Calu3 (cell line): ENCODE measurements at places on chromosomes 5 and 9.
A peak's percentile ranks its signal among the peaks of the same experiment; 100 is the strongest.

DNA sequence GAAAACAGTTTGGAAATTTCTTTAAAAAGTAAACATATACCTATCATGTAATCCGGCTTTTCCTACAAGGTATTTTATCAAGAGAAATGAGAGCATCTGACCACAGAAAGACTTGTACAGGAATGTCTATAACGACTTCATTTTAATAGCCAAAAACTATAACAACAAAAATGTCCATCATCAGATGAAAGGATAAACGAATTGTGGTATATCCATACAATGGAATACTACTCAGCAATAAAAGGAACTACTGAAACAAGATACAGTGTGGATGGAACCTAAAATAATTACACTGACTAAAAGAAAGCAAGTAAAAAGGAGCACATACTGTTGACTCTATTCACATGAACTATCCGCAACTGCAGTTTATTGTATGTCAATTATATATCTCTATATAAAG, 1.4 kb upstream of the FTMT start:
- DNase-seq: no peak

GRCh38 chr5:139212486-139212885, 14.3 kb upstream of the SIL1 start:
- DNase-seq: no peak

DNA sequence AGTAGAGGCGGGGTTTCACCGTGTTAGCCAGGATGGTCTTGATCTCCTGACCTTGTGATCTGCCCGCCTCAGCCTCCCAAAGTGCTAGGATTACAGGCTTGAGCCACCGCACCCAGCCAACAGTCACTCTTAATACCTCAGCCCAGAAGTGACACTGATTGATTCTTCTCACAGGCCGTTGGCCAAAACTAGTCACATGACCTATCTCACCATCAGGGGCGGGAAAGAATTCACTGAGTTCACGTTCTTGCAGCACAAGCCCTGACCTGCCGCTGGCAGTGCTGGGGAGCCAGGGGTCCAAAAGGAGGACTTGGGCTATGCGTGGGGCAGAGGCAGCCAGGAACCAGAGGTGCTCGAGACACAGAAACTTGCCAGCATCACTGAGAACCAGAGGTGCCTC, 55.0 kb upstream of the CPLX2 start:
- DNase-seq: no peak

DNA sequence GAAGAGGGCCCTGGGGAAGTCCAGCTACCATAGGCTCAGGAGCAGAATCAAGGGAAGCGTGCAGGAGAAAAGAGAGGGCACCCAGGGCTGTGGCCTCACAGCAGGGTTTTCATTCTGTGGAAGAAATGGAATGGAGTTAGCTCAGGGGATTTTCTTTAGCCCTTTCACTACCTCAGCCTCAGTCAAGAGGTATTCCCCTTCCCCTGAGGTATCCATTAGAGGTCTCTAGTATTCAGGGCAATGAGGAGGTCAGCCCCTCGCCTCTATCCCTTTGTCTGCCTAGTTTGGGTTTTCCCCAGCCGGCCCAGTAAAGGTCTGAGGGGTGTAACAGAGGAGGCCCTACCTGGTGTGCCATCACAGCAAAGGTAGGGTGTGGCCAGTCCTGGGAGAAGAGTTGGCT, 21.5 kb downstream of the GFRA3 start:
- no peak for DNase-seq

DNA sequence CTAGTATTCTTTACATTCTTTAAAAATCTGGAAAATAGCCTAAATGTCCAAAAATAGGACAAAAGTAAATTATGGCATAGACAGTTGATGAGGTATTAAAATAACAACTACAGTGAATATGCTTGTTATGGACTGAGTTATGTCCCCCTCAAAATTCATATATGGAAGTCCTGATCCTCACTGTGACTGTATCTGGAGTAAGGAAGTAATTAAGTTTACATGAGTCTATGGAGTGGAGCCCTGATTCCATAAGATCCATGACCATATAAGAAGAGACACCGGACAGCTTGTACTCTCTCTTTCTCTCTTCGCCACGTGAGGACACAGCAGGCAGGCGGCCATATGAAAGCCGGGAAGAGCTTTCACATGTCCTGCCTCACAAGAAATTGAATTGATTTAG, 28.6 kb upstream of the C5orf58 start:
- DNase-seq: no peak

DNA sequence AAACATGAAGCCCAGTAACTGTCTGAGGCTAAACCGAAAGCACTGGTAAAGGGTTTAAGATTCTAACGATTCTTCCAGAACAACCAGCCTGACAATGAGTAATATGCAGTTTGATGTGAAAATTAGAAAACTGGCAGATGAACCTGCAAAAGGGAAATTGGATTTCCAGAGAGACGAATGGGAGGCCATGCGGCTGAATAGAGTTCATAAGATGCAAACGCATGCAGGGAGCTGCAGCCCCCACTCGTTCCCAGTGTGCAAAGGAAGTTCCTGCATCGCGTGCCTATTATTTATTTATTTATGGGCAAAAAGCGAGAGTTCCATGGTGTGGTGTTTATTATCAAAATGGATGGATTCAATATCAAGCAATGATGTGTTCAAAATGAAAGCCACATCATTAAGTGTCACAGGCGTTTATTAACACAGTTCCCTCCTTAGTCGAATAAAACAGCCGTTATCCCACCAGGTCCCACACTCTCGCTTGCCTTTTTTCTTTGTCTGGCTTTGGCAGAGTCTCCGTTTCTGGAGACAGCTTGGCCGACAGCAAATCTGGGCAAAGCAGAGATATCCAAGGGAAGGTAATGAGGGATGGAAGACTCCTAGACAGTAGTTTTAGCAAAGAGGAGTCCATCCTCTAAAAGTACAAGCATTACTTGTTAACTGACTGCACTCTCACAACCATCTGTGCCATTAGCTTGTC, 451.4 kb downstream of the KDM4C start:
- no peak for DNase-seq

DNA sequence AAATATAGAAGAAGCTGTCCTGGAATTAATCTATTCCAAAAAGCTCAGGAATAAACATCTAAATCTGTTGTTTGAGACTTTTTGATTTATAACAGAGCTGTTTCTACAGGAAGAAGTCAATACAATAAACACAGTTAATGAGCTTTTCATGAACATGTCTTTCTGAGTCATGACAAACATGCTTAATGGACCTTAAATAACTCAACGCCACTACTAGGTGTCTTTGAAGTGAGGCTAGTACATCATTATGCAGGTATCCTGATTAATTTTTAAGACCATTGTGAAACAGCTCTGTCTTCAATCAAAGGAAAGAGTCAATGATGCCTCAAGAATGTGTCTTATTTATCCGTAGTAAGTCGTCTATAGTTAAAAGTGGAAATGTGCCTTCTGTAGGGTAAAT, 131.6 kb downstream of the GABRB2 start:
- no peak for DNase-seq

DNA sequence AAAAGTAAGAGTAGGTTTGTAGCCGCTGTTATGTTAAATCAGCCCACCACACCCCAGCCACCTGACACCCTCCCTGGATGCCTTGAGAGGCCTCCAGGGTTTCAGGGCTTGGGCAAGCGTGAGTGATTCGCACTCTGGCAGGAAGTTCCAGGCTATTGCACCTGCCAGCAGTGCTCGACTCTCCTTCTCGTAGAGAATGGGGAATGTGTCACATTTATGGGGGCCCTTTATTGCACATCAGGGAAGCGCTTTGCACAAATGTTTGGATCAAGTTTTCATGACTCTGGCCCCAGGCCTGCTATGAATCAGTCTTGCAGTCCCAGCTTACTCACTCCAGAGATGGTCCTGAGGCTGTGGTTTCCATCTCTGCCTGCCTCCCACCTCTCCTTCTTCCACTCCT, 66.1 kb upstream of the ADRA1B start:
- DNase-seq: no peak

DNA sequence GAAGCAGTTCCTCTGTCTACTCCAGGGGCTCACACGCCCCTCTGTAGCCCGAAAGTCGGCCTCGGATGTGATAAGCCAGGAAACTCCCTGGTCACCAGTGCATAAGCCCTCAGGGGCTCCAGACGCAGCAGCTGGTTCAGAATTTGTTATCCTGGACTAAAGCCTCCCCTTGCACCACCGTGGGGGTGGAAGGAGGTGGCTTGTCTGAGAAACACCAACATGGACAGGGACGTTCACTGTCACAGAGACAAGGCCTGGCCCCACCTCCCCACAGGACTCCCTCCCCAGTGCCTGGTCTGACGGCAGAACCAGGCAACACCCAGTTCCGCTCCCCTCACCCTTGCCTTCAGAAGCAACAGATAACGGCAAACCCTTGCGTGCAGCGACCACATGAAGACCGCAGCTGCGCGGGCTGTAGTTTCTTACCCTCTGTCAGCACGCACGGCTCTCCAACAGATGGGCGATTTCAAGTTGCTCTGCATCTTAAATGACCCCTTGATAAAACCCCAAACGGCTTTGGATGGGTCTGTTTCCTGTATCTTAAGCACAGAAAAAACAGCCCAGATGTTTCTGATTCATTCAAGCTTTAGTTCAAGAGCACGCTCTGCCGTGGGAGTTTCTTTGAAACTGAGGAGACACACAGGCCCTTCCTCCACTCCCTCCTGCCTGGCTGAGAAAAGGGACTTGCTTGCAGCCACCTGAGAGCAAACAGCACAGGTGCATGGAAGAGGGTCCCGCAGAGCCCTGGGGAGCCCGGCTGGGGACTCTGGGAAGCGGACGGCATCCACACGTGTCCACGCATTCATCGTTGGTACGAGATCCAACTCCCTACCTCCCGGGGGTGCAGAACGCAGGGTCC, 44.7 kb upstream of the NKD2 start:
- DNase-seq: no peak

DNA sequence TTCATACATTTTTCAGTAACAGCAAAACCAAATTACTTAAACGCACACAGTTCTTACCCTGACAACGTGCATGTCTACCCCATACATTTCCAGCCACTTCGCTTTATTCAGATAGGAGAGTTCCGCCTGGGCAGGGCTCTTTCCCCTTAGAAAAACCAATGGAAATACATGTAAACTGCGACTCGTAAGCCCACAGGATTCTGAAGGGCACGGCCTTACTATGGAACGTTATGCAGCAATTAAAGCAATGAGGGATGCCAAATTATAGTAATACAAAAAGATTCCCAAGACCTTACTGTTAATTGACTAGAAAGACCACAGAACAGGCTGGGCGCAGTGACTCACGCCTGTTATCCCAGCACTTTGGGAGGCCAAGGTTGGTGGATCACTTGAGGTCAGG, 64.5 kb downstream of the EPB41L4B start:
- DNase-seq: no peak

- DNase-seq: no peak
Observed at GRCh38 chr5:35407697-35408096, 177.4 kb upstream of the PRLR start.

DNA sequence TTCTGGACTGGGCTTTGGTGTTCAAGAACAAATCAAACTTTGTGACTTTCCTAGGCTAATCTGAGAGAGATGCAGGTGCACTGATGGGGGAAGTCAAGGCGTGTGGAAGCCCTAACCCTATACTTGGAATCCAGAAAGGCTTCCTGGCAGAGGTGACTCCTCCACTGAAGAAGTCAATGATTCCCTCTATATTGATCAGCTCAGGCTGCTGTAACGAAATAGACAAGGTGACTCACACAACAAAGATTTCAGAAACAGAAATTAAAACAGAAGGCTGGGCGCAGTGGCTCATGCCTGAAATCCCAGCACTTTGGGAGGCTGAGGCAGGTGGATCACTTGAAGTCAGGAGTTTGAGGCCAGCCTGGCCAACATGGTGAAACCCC, 69.6 kb upstream of the GGTA1 start:
- DNase-seq: peak; percentile 19
